ENCODE measurements at places on chromosomes 2 and 18.

GRCh38 chr2:230327418-230328154 is 593 bp downstream of the SP140L start:
- no peak for DNase-seq

- DNase-seq: no peak
Measured at GRCh38 chr2:138267161-138267901, 234.2 kb upstream of the SPOPL start.

DNA sequence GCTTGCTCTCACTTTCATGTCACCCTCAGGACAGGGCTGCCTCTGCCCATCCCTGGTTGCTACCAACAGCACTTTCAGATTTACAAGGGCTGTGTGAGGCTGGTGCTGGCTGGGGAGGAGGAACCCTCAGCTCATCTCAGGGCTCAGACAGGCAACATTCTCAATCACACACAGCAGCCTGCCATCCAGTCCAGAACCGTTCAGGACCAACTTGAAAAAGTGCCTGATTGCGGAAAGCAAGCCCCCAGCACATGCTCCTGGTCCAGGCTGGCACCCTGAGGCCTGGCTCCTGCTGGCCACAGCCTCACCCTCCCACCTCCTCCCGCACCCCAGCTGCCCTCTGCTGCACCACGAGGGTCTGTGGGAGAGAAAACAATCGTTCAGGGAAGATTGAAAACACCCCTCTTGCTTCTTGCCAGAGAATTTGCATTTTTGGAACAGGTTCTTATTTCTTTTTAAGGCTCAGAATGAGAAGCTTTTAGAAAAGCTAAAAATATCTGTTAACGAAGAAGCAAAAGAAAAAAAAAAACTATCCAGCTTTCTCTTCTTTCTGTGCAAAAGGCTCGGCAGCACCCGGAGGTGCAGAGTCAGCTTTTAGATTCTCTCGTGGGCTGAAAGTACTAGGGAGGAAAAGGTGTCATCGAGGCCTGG is 403.8 kb upstream of the ID2 start:
- no peak for DNase-seq

DNA sequence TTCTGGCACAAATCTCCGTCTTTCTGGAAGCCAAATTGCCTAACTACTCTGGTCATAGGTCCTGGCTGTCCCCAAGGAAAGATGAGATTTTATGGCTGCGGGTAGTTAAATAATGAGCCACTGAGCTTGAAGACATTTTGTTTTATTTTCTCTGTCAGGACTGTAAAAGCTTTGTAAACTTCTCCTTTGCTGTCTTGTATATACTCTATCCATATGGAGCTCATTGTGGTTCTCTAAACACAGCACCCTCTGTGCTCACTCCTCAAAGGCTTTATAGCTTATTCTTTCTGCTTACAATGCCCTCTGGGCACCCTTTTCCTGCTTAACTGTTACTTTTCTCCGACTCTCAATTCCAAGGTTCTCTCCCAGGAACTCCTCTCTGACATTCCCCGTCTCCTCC is 209.1 kb downstream of the CMPK2 start:
- no peak for DNase-seq

- no peak for DNase-seq
Measured at GRCh38 chr18:45670281-45670962, 53.6 kb upstream of the SLC14A1 start.

GRCh38 chr18:27004056-27004829 is 138.7 kb upstream of the AQP4 start:
- DNase-seq: no peak

GRCh38 chr18:48913201-48913600 is 37.6 kb downstream of the SMAD7 start:
- DNase-seq: no peak

DNA sequence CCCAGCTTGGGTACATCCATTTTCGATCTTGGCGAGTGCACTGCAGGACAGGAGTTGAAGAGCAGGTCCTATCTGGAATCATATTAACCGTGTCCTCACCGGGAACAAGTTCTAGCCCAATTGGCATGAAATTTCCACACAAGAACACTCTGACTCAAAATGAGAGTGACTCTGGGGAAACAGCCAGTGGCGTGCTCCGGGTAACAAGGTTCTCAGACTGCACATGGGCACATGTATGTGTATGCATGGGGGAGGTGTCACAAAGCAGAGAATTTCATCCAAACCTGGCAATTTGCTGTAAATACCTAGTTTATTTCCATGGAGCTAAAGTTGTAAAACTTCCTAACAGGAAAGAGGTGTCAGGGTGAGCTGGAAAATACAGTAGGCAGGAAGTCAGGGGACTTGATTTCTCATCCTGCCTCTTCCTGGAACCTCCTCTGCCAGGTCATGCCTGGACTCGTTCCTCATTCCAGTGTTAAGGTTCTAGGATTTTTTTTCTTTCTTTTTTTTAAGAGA is 1.7 kb downstream of the TUBB6 start:
- DNase-seq: no peak

DNA sequence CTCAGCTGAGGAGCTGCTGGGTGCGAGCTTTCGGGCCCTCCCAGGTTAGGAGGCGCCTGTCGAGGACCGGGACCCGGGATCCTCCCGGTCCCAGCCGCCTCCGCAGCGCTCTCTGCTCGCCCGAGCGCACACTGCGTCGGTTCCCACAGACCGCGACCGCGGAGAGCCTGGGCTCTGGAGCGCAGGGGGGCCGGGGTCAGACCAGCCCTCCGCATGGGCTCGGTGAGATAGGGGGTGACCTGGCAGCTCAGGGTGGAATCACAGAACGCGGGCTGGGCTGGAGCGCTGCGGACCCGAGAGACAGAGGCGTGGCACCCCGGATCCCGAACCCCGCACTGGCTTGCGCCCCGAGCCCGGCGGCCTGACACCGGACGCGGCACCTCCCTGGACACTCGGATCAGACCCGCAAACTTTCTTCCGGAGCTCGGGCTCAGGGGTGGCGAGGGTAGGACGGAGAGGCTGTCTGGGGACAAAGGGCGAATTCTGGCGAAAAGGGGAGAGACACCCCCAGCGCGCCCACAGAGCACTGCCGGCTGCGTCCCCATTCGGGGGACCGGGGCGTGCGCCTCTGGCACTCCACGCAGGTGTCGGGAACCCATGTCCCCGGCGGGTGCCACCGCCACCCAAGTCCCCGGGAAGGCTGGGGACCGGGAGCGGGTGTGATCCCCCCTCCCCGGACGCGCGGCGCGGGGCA is 612 bp downstream of the DIPK1C start:
- DNase-seq: peak; percentile 75

GRCh38 chr18:64695851-64696553 is 547.1 kb upstream of the LINC00305 start:
- no peak for DNase-seq

GRCh38 chr2:170368370-170368769 is 190.4 kb downstream of the MYO3B start:
- no peak for DNase-seq

DNA sequence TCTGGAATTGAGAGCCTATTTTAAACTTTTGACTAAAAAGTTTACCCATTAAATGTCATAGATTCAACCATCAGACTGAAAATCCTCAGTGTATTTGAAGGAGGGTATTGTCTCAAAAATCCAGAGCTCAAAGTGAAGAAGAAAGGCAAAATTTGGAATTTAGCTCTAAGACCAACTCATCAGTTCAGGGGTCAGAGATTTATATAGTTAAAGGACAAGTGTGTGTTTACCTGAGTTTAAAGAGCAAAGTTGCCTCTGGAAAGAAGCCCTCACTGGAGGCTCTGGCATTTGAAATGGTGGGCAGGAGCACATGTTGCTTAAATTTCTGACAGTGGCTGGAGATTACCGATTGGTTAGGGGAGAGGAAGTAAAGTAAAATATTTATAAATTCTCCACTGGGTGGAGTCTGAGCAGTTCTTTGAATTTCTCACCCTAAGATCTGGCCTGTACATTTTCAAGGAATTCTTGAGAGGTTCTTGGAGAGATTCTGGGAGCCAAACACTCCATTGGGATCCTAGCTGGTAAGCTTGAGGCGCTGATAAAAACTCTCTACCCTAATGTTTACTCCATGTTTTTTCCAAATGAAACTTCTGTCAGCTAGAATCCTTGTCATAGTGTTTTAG is at the start of gene KYNU:
KYNU (plus strand) TSS at position 449 of the 623 bp plus-strand sequence. CDS start 7,704 bp downstream, outside the sequence.
- no peak for DNase-seq

DNA sequence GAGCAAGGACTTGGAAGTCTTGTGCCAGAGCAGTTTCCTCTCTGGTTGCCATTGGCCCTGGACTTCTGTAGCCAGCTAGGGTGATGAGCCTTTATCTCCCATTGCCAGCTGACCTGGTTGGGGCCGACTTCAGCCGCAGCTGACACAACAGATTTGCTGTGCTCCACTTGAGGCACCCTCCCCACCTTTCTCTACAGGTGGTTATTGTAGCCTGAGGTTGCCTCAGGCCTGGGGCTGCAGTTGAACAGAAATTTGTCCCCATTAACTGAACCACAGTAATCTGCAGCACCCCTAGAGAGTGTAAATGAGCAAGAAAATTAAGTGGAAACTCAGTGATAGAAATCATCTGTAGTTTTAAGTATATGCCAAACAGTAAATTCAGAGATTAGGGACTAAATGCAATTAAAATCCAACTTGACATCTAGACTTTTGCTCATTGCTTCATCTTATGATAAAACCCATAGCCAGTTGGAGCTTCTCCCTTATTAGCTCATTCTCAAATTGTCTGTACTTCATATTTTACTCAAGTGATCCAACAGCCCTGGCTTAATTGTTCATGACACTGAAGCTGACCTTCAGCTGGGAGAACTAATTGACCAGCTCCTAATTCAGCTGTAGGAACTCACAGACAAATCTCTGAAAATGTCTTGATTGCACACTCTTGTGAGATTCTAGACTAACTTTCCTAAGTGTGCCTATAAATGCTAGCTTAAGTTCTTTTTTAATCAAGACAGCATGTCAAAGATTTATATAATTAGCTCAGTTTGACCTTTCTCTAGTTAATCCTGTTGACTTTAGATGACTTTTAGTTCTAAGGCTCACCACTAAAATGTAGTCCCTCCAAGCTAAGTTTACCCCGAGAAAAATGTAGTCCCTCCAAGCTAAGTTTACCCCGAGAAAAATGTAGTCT is 48.9 kb downstream of the COPS8 start:
- no peak for DNase-seq

DNA sequence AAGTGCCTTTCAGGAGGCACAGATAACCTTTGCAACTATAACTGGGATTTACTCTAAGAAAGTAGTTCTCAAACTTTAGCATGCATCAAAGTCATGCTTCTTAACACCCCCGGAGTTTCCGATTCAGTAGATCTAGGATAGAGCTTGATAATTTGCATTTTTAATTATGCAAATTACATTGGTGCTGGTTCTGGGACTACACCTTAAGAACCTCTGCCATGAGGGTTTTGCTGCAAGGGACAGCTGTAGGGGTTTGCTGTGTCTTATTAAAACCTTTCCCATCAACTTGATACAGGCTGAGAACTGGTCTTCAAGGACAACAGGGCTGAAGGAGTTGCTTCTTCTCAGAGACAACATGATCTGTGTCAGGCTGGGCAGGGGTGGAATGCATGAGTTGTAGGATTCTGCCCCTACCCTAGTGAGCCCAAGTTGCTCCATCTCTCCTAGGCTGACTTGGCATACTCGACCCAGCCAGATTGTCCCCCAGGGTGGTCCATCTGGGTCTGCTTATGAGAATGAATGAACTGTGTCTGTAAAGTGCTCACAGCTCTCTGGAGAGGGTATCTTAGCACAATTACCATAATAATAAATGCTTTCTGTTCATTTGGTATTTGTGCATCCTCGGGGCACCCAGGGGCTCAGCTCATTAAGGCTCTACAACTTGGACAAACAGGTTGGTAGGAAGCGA is 232.7 kb downstream of the CLIP4 start:
- DNase-seq: no peak

DNA sequence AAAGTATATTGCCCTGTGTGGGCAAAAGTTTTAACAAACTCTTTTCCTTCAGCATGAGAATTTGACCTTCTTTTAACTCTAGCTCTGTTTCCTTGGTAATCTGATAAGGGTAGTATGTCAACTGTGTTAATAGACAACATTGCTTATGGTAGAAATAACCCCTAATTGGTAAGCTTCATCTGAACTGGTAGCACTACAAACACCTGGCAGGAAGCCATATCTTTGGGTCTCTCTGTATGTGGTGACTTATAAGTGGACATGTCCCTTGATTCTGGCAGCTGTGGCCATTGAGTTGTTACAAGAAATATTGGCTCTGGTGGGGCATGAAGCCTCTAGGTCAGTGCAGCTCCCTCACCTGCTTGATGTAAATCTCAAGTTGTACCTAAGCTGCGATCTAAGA is 46.9 kb downstream of the MBD5 start:
- no peak for DNase-seq

- DNase-seq: no peak
Measured at GRCh38 chr2:113104054-113104611, 23.3 kb upstream of the IL1RN start.

- DNase-seq: no peak
Measured at GRCh38 chr18:1657876-1658275, 753.2 kb downstream of the ADCYAP1 start.

DNA sequence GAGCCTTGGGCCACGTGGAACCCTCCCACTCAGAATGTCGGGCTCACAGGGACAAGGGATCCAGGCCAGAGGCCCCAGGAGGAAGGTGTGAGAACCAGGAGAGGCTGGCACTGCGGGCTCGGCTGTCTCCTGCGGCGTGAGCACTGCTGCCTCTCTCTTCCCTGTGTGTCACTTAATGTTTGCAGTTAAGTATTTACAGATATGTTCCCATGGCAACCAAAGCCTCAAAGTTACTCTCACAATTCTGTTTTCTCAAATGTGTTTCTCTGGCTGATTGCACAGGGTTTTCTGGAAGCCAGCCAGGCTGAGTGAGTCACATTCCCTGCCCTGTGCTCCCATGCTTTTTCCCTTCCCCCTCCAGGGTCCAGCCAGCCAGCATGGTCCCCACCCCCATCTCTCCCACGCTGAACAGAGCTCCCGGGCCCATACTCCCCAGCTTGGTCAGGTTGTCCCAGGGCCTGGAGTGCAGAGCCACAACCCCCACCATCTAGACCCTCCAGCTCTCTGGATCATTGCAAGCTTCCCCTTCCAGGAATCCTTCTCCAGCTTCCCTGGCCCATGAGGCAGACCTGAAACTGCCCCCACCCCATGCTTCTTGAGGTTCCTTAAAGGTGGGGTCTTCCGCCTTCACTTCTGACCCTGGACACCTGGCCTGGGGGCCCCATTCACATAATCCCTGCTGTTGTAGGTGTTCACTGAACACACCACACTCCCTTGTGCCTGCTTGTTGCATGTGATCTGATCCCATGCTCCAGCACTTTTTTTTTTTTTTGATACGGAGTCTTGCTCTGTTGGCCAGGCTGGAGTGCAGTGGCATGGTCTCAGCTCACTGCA is 265.9 kb downstream of the CELF4 start:
- DNase-seq: peak; percentile 20

DNA sequence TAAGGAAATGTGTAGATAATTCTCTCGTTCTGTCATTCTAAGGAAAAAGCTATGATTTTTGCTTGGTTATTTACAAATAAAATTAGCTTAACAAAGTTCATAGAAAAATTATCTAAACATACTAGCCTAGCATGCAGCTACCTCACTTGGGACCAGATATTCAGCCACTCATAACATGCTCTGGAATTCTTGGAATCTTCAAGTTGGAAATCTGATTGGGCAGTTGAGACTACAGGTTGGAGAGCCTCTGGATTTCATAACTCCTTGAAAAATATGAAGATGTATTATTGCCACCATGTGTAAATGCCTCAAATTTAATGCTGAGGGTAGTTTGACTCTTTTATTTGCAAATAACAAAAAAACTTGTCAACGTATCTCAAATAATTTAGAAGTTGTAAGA is 132.2 kb upstream of the GULP1 start:
- DNase-seq: no peak

- peak; percentile 4 for DNase-seq
Measured at GRCh38 chr18:6249788-6250187, 164.9 kb downstream of the L3MBTL4 start.

All from C1 segment of cervical spinal cord (tissue), 14 donors.